ENCODE measurements at places on chromosomes 6 and 20.

DNA sequence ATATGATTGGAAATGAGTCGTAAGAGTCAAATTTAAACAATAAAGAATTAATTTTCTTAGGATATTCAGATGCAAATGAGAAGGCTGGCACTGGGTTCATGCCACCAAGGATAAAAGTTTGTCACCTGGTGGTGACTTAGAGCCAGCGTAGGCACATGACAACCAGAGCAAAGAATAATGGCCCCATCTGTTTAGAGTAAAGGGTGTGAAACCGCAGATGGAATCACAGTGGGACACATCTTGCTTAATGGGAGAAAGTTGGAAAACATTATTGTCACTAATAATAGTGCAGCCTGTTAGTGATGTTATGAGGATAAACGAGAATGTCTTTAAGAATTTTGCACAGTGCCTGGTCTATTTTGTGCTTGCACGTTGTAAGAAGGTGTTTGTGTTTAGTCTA, 727.8 kb downstream of the QKI start:
- no peak for DNase-seq

- no peak for DNase-seq
Observed at GRCh38 chr6:152012227-152012626, 204.7 kb downstream of the ESR1 start.

GRCh38 chr20:50189681-50190250, 864 bp upstream of the CEBPB start:
- no peak for DNase-seq

- DNase-seq, result no peak
Observed at GRCh38 chr6:170005665-170006064, 254.2 kb downstream of the ERMARD start.

- no peak for DNase-seq
Observed at GRCh38 chr20:1734269-1734858, 76.8 kb upstream of the SIRPG start.

- DNase-seq, result no peak
Observed at GRCh38 chr6:129507059-129507807, 202.7 kb downstream of the ARHGAP18 start.

- DNase-seq, result no peak
Observed at GRCh38 chr20:50328222-50328979, 137.8 kb downstream of the CEBPB start.

DNA sequence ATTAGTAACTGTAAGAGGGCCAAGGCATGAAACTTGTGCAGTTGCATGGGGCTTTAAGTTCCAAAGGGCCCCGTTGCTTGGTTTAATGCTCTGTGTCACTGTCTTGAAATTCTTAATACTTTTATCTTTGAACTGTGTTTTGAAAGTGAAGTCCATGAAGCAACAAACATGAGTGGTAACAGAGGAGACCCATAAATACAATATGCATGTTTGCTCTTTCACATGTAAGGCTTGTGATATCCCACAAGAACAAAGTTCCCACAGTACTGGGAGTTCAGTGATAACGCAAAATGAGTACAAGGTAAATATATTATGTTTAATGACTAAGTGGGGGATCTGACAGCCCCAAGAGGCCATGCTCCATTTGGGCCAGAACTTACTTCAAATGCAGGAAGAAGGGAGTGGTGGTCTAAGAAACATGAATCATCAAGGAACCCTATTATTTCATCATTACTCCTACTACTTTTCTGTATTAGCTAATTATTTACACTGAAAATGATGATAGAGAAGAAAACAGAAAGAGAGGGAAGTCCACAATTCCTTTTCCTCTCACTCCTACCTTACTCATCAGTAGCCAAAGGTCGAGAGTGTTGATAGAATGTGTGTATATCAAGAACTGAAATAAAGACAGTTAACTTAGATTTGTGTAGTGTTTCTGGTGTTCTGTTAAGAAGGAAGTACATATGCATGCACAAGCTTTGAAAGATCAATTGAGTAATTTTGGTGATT, 157.3 kb downstream of the PHF3 start:
- no peak for DNase-seq

DNA sequence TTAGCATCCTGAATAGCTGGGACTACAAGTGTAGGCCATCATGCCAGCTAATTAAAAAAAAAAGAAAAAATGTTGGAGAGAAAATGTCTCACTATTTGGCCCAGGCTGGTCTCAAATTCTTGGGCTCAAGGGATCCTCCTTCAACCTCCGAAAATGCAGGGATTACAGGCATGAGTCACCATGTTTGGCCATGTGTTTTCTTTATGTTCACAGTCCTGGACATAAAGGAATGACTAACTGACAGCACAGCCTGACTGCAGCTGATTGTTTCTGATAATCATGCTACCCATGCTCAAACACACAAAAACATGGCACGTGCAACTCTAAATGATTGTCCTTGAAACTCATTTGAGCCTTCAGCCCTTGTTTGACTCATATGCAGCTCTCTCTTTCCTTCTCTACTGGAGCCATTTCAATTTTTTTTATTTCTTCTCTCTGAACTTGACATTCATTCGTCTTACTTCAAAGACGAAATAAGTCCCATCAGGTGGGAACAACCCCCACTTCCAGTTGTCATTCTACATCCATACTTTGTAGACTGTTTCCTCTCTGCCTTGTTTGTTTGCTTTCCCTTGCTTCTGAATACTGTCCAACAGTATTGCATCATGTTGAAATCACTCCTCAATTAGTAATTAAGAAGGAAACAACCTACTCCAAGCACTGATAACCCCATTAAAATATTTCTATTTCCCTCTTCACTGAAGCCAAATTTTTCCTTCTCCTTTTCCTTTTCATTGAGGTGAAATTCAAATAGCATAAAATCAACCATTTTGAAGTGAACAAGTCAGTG, 413.0 kb downstream of the BMP2 start:
- DNase-seq, result no peak

GRCh38 chr20:53215166-53215565, 243.0 kb downstream of the TSHZ2 start:
- no peak for DNase-seq
